ENCODE measurements at places on chromosomes 16 and 17.

DNA sequence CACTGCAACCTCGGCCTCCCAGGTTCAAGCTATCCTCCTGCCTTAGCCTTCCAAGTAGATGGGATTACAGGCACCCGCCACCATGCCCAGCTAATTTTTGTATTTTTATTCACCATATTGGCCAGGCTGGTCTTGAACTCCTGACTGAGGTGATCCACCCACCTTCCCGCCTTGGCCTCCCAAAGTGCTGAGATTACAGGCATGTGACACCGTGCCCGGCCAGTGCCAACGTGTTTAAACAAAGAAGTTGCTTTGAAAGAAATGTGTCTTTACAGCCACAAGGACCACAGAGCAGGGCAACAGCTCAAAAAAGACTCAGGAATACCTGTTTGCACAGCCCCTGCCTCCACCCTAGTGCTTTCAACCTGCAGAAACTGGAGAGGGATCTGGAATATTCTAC is 25.0 kb downstream of the ATPAF2 start:
- no peak for DNase-seq

DNA sequence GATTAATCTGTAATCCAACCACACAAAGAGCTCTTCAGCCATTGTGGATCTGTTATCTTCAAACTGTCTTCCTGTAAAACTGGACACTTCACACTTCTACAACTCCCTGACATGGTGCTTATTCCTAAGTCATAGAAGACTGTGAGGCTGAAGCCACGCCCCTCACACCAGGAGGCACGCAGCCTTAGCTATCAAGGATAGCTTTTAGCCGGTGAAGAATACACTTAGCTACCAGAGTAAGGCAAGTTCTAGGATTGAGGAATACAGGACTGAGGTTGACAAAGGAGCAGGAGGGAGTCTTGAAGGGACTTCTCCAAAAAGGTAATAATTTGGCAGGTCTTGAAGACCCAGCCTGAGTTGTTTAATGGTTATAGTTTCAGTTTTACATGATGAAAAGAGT is 79.8 kb upstream of the GAS7 start:
- no peak for DNase-seq

- DNase-seq = no peak
These were observed 439.6 kb downstream of the KCNJ2 start for GRCh38 chr17:70608957-70609356.

DNA sequence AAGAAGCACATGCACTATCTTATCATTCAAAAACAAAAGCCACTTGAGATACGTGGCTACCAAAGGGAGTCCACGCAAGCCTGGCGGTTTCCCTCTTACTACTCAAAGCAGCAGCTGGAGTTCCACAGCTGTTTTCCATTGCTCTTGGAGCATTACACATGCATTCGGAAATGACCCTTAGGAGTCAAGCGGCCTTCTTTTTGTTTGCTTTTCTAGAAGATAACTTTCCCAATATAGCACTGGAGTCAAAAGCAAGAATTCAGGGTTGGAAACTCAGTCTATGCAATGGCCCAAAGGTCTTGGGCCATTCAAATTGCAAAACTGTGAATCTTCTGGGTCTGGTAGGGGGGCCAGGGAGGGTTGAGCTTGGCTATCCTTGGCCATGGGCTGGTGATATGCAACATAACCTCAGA is 97.8 kb upstream of the MAF start:
- DNase-seq = no peak

GRCh38 chr17:81002409-81003361 is 11.0 kb downstream of the CHMP6 start:
- DNase-seq = no peak

DNA sequence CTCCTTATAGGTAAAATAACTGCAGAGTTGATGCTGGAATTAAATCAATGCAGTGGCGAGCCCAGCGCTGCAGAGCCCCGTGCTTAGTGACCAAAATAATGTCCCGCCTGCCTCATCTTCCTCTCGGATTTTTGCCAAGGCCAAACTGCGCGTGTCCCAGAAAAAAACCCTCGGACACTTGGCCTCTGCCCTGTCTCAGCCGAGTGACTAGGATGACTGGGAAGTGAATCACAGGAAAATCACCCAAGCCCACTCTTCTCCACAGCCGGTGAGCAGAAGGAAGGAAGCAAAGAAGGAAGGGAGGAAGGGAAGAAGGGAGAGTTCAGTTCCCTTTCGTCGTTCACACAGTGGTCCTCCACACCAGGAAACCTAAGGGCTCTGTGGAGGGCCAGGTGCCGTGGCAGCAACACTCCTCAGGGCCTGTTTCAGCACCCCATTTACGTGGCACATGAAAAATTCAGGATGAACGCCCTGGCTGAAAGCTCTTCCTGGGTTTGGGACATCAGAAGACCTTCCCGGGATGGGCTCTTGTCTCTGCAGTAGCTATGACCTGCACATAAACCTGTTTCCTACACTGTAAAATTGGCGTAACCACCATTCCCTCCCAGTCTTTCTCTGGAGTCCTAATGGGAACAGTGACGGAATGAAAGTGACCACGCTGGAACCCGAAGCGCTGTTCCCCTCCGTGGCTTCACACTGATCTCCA is 25.4 kb upstream of the HOXB13 start:
- no peak for DNase-seq

DNA sequence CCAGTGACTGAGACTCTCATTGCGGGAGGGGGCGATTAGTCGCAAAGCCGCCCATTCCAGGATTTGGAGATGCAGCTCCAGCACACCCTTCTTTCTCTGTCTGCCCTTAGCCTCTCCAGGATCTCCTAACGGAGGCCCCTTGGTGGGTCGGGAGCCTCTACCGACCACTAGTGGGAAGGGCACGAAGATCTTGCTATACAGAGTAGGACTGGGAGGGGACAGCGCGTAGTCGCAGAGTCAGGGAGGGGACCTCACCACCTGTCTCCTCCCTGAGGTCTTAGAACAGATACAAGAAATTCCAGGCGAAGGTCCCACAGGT is 588 bp upstream of the SMTNL2 start:
- peak; percentile 8 for DNase-seq

GRCh38 chr17:74637926-74638325 is 14.4 kb upstream of the CD300E start:
- DNase-seq = no peak

DNA sequence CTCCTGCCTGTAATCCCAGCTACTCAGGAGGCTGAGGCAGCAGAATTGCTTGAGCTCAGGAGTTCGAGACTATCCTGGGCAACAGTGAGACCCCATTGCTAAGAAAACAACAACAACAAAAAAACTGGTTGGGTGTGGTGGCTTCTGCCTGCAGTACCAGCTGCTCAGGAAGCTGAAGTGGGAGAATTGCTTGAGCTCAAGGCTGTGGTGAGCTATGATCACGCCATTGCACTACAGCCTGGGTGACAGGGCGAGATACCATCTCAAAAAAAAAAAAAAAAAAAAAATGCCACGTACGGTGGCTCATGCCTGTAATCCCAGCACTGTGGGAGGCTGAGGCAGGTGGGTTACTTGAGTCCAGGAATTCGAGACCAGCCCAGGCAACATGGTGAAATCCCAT is 34.1 kb downstream of the NME2 start:
- DNase-seq = peak; percentile 52

- DNase-seq = peak; percentile 41
These were observed 656 bp downstream of the VMO1 start for GRCh38 chr17:4785311-4786105.

GRCh38 chr17:5591966-5592365 is 7.7 kb upstream of the NLRP1 start:
- DNase-seq = no peak

DNA sequence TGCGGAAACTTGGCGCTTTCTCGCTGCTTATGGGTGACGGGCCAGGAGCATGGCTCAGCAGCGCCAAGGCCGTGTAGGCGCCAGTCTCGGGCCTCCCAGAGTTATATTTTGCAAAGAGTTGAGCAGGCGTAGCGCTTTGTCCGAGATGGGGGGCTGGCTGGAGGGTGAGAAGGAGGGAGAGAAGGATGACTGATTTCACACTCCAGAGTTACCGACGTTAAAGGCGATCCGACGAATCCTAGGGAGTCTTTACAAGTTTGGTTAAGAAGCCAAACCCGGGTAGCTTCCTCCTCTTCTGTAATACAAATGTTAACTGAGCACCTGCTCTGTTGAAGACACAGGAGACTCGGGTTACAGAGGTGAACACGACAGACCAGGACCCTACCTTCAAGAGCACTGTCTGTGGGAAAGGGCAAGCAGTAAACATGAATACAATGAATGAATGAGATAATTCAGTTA is 782 bp downstream of the POLR2A start:
- DNase-seq = no peak

DNA sequence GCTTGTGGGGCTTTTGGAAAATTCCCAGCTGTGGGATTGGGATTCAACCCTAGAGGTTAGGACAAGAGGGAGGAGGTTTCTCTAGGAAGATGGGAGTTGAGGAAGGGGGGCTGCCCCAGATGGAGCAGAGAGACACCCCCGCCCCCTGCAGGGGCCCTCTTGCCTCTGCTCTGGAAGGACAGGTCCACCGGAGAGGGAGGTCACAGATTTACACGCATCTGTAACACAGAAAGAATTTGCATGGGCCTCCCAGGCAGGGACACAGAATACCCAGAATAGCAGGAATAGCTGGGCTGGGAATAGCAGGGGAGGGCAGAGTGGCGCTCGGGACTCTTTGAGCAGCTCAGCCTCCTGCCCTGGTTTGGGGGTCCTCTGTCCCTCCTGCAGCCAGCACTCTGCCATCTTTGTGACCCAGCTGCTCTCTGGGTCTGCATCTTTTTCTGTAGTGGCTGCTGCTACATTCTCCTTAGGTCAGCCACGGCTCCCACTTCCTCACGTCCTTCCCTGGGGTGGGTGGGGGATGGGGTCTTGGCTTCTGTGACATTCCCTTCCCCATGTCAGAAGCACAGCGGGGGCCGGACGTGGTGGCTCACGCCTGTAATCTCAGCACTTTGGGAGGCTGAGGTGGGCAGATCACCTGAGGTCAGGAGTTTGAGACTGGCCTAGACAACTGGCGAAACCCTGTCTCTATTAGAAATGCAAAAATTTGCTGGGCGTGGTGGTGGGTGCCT is 33.9 kb upstream of the PLLP start:
- DNase-seq = no peak

- peak; percentile 24 for DNase-seq
These were observed 12.3 kb downstream of the LRRC3C start for GRCh38 chr17:39939588-39940419.

DNA sequence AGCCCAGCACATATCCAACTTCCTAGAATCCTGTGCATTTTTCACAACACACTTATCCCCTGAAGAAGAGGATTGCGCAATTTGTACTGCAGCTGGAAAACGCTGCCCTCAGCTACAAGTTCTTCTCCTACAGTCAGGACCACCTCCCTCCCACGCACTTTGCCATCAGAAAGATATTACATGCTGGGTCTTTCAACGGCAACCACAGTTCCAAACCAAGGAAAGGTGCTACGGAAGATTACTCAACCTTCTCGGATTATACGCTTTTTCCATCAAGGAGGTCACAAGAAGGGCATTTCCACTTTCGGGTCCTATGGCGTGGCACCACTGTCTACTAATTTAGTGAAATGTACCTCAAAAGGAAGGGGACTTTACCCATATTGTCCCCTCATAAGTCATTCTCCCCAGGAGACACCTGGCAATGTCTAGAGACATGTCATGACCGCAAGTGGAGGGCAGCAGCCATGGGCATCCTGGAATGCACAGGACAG is 35.2 kb downstream of the USP7 start:
- DNase-seq = no peak

Measured in CD4-positive, alpha-beta T cell (primary cell).